ENCODE measurements at places on chromosomes 5 and 9. TPM values are rescaled to one million over a fixed set of nuclear protein-coding genes. Genes with fewer than 3 reads are reported as not detected.

The SPARC gene
- 9,466 TPM for total RNA-seq

The FGD3 gene
- total RNA-seq = not detected

The UTP15 gene
- total RNA-seq = 16.7 TPM

- H3K36me3 ChIP-seq = no peaks in the 10 kb centered on the region
- DNase-seq = no peak
- peaks cover 16% of the 10 kb centered on the region for H3K27me3 ChIP-seq
- H3K4me1 ChIP-seq = no peaks in the 10 kb centered on the region
- H3K4me3 ChIP-seq = no peak overlapping the region
These were observed 4.2 kb upstream of the PRSS3 start for GRCh38 chr9:33791117-33791516.

- H3K36me3 ChIP-seq = no peaks in the 10 kb centered on the region
- no peak for DNase-seq
- peaks cover 3% of the 10 kb centered on the region for H3K27me3 ChIP-seq
- peaks cover 3% of the 10 kb centered on the region for H3K4me1 ChIP-seq
- H3K27ac ChIP-seq = no peak overlapping the region
- peak overlapping the region; percentile 75 for H3K4me3 ChIP-seq
These were observed 74.5 kb upstream of the TBCA start for GRCh38 chr5:77850536-77851175.

- no peaks in the 10 kb centered on the region for H3K36me3 ChIP-seq
- DNase-seq = no peak
- no peak overlapping the region for H3K27ac ChIP-seq
- H3K4me1 ChIP-seq = no peaks in the 10 kb centered on the region
These were observed 1317.0 kb upstream of the ACO1 start for GRCh38 chr9:31067418-31067817.

- H3K27me3 ChIP-seq = peaks cover 13% of the 10 kb centered on the region
- H3K4me3 ChIP-seq = no peak overlapping the region
- H3K27ac ChIP-seq = no peak overlapping the region
These were observed 230.8 kb downstream of the ZNF608 start for GRCh38 chr5:124515497-124516245.

- no peaks in the 10 kb centered on the region for H3K36me3 ChIP-seq
- H3K4me3 ChIP-seq = no peak overlapping the region
- no peaks in the 10 kb centered on the region for H3K4me1 ChIP-seq
- H3K27ac ChIP-seq = no peak overlapping the region
- no peak for DNase-seq
- peaks cover 2% of the 10 kb centered on the region for H3K27me3 ChIP-seq
These were observed 224.8 kb upstream of the WWC1 start for GRCh38 chr5:168066536-168067208.

DNA sequence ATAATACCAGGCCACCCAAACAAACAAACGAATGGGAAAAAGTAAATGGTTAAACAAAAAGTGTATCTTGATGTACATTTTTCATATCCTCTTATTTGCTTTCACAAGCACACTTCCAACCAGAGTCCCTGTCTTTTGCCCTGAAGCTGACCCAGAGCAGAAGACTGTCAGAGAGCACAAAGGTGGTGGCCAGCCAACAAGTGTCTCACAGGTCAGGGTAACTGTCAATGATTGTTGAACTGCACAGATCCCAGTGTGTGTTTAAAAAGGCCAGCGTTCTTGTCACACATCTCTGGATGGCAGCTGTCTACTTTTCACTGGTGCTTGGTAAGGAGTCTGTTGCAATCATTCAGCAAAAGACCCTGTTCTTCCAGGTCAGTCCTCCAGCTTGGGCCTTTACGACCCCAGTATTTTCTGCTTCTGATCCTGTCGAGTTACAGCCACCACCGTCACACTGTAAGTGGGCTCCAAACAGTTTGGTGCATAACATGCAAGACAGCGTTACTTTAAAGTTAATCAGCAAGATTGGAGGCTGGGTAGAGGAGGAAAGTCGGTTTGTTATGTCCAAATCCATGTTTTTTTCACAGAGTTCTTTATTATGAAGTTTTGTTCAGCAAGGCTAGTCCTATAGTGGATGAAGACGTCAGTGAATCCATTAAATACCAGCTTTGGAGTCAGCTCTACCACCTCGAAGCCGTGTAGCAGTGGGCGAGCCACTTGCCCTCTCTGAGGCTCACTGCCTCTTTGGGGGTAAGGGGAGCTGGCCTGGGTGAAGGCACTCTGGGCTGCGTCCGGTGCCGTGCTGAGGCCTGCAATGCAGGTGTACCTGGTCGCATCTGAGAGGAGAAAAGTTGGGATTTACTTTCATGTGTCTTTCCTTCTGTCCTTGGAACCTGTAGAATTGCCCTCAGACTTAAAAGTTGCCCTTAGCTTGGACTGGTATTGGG is 265.7 kb downstream of the AOPEP start:
- peaks cover 25% of the 10 kb centered on the region for H3K4me1 ChIP-seq
- no peak for DNase-seq

GRCh38 chr5:178240341-178240741 is 7.7 kb upstream of the PHYKPL start:
- DNase-seq = no peak
- no peak overlapping the region for H3K4me3 ChIP-seq
- H3K27me3 ChIP-seq = no peaks in the 10 kb centered on the region
- no peak overlapping the region for H3K27ac ChIP-seq
- H3K4me1 ChIP-seq = peaks cover 7% of the 10 kb centered on the region

GRCh38 chr5:164708831-164709230 is 1203.4 kb downstream of the MAT2B start:
- H3K27ac ChIP-seq = no peak overlapping the region
- H3K4me3 ChIP-seq = no peak overlapping the region
- H3K36me3 ChIP-seq = no peaks in the 10 kb centered on the region
- no peaks in the 10 kb centered on the region for H3K4me1 ChIP-seq

- H3K36me3 ChIP-seq = no peaks in the 10 kb centered on the region
- H3K27me3 ChIP-seq = peaks cover 8% of the 10 kb centered on the region
- H3K27ac ChIP-seq = no peak overlapping the region
- DNase-seq = peak; percentile 79
- no peak overlapping the region for H3K4me3 ChIP-seq
These were observed 12.3 kb upstream of the OBP2A start for GRCh38 chr9:135533674-135534073.

DNA sequence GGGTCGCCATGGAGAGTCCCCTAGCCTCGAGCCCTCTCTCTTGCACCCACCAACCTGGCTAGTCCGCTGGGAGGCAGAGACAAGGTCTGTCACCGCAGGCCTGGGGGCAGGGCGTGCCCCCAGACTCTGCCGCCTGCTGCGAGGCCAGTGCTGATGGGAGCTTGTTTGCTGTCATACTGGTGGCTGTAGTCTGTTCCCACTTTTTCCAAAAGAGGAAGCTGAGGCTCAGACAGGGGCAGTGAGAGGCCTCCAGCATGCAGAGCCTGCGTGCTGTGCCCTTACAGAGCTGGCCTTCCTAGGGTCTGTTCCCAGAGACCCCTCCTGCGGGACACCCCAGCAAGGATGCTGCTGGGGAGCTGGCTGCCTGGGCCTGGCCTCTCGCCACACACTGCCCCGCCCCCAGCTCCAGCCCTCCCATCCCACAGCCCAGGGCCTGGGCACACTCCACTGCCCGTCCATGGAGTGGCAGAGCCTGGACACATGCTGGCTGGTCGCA is 21.0 kb upstream of the SUSD3 start:
- H3K4me3 ChIP-seq = no peak overlapping the region
- peaks cover 5% of the 10 kb centered on the region for H3K27me3 ChIP-seq
- no peak overlapping the region for H3K27ac ChIP-seq
- H3K4me1 ChIP-seq = no peaks in the 10 kb centered on the region
- no peak for DNase-seq

DNA sequence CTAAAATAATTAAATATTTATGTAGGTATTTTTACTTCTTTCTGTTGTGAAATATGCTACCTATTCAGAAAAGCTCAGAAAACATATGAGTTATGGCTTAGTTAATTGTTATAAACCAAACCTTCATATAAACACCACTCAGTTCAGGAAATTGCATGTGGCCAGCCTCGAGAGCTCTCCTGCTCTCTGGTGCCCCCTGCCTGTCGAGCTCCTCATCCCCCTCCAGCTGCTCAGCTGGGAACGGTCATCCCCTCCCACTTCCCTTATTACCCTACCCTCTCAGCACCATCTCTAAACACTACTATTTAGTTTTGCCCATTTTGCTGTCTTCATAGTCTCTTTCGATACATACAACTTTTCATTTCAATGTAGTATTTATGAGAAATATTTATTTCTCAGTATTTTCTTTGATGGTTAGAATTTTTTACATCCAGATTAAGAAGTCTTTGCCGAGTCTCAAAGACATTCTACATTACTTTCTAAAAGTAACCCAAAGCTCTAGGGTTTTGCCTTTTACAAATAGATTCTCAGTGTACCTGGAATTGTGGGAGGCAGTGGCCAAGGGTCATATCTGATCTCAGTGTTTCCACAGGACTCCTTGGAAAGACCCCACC is 51.2 kb upstream of the SEMA4D start:
- H3K27me3 ChIP-seq = peaks cover 18% of the 10 kb centered on the region
- H3K36me3 ChIP-seq = no peaks in the 10 kb centered on the region
- DNase-seq = no peak
- H3K27ac ChIP-seq = no peak overlapping the region

- peaks cover 35% of the 10 kb centered on the region for H3K4me1 ChIP-seq
- H3K36me3 ChIP-seq = peaks cover 9% of the 10 kb centered on the region
- peak overlapping the region; percentile 81 for H3K27ac ChIP-seq
- no peaks in the 10 kb centered on the region for H3K27me3 ChIP-seq
- no peak overlapping the region for H3K4me3 ChIP-seq
These were observed 42.8 kb upstream of the LHFPL2 start for GRCh38 chr5:78691084-78691960.

- H3K27ac ChIP-seq = peak overlapping the region; percentile 27
- peaks cover 27% of the 10 kb centered on the region for H3K36me3 ChIP-seq
- H3K4me1 ChIP-seq = peaks cover 9% of the 10 kb centered on the region
- no peaks in the 10 kb centered on the region for H3K27me3 ChIP-seq
- DNase-seq = no peak
These were observed 73.9 kb downstream of the KLF9 start for GRCh38 chr9:70340572-70340971.

DNA sequence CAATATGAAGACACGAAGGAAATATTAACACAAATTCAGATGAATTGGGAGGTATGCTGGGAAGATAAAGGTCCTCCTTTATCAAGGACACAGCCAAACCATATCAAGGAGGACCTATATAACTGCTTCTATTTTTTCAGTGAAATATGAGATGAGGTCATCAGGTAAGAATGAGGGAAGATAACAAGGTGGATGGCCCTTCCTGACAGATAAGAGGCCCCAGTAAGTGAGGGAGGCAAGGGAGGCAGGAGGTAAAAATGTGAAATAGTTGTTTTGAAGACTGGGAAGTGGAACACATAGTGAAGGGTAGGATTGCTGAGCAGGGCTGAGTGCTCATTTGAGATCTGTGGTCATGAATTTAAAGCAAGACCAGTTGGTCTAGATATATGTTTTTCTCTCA is 60.0 kb upstream of the FOXE1 start:
- DNase-seq = no peak
- H3K27me3 ChIP-seq = peaks cover 3% of the 10 kb centered on the region
- H3K4me3 ChIP-seq = no peak overlapping the region
- H3K27ac ChIP-seq = no peak overlapping the region
- H3K4me1 ChIP-seq = no peaks in the 10 kb centered on the region

All from osteocyte (in vitro differentiated cells).